EL (cell line): ENCODE measurements at places on chromosomes 11 and 22.

GRCh38 chr22:39308614-39309363 lies 10.6 kb downstream of the RPL3 start:
- DNase-seq = peak; percentile 98

- no peak for DNase-seq
Observed at GRCh38 chr11:118896472-118896913, 12.8 kb downstream of the CXCR5 start.

- no peak for DNase-seq
Observed at GRCh38 chr11:35800970-35801953, 138.7 kb downstream of the TRIM44 start.

- peak; percentile 41 for DNase-seq
Observed at GRCh38 chr22:37675930-37676735, 697 bp downstream of the LGALS1 start.

GRCh38 chr22:25126510-25126909 lies 73.1 kb upstream of the CRYBB3 start:
- DNase-seq = no peak

- no peak for DNase-seq
Observed at GRCh38 chr11:13329670-13330356, 52.2 kb downstream of the BMAL1 start.

- DNase-seq = peak; percentile 35
Observed at GRCh38 chr11:10604340-10604748, 35.9 kb upstream of the LYVE1 start.

DNA sequence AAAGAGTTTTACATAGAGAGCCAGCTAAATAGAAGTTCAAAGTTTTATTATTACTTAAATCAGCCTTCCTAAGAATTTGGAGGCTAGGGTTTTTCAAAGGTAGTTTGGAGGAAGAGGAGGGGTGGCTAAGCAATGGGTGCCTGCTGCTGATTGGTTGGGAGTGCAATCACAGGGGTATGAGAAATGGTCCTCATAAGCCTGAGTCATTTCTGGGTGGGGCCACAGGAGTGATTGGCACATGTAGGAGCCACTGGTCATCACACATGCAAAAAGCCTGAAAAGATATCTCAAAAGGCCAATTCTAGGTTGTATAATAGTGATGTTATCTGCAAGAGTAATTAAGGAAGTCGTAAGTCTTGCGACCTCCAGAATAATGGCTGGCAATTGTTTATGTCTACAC lies 12.9 kb downstream of the OR51L1 start:
- DNase-seq = peak; percentile 3

- no peak for DNase-seq
Observed at GRCh38 chr11:30092518-30092917, 75.7 kb upstream of the KCNA4 start.

- DNase-seq = no peak
Observed at GRCh38 chr22:25656724-25657123, 85.3 kb upstream of the MYO18B start.

DNA sequence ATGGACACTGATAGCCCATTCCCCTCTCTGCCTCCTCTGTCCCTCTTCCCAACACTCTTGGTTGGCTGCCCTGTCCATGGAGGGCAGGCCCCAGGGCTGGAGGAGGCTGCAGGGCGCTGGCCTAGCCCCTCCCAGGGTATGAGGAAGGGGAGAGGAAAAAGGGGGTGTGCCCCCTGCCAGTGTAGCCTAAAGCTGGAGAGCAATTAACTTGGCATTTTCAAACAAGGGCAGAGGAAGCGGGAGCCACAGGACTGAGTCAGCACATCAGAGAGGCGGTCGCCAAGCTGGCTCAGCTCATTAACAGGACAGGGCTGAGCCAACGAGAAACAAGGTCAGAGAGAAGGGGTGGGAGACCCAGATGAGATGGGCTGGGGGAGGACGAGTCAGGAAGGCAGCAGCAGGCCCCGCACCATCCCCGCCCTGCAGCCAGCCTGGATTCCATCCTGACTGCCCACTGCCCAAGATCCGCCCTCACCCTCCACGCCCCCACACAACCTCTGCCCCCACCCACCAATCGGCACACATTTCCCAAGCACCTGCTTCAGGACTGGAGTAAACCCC lies 76.3 kb downstream of the BUD13 start:
- DNase-seq = peak; percentile 29

DNA sequence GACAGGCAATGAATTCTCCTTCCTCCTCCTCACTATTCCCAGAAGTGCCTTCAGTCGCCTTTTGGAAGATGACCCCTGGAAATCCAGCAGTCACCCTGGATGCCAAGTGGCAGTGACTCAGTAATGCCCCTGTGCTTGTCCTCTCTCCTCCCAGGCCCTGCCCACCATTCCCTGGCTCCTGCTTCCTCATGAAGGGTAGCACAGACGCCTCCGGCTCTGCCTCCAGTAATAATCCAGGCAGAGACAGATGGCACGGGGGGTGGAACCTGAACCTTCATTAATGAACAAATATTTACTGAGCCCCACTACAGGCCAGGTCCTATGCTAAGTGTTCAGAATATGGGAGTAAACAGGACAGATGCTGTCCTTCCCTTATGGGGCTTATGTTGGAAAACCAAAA lies 23.2 kb downstream of the SYT13 start:
- no peak for DNase-seq

- DNase-seq = peak; percentile 45
Observed at GRCh38 chr11:119315131-119316015, 1.6 kb downstream of the MCAM start.

GRCh38 chr11:120569861-120570260 lies 58.3 kb downstream of the GRIK4 start:
- DNase-seq = no peak

GRCh38 chr11:1921574-1922141 lies 2.2 kb downstream of the TNNT3 start:
- no peak for DNase-seq

GRCh38 chr22:39237318-39238100 lies 7.3 kb downstream of the PDGFB start:
- DNase-seq = no peak

DNA sequence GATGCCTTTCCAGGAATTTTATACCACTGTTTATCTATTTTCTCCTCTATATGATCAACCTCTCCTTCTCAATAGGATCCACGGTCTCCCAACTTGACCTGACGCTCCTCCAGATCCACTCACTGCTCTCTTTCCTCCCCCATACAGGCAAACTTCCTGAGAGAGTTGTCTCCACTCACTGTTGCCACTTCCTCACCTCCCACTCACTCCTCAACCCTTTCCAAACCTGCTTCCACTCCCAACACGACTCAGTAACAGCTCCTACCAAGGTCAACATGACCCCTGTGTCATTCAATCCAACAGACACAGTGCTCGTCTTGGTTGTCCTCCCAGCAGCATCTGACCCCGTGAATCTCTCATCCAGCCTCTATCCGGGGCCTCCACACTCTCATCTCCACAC lies 3.1 kb downstream of the APBB1 start:
- no peak for DNase-seq

GRCh38 chr22:26045051-26045450 lies 124.2 kb upstream of the SEZ6L start:
- no peak for DNase-seq

DNA sequence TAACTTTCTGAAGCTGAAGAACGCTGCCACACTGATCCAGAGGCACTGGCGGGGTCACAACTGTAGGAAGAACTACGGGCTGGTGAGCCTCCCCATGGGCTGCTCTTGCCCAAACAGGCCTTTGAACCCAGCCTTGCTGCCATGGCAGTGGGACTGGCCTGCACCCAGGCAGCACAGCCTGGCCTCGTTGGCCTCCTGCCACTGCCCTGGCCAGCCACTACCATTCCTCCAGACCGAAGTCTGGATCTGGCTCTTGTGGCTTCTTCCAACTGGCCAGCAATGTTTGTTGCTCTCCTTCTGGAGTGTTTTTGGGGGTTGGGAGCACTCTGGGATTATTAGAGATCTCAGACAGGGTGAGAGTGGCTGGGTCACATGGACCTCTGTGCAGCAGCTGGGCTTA lies 51.0 kb downstream of the MYO7A start:
- no peak for DNase-seq

GRCh38 chr11:2294926-2295290 lies 6.8 kb downstream of the C11orf21 start:
- no peak for DNase-seq

- peak; percentile 80 for DNase-seq
Observed at GRCh38 chr22:39253435-39254070, 8.8 kb upstream of the PDGFB start.

GRCh38 chr22:50271519-50271970 lies 1.4 kb upstream of the MAPK11 start:
- peak; percentile 64 for DNase-seq

GRCh38 chr22:33427461-33427860 lies 369.3 kb upstream of the SYN3 start:
- DNase-seq = no peak

DNA sequence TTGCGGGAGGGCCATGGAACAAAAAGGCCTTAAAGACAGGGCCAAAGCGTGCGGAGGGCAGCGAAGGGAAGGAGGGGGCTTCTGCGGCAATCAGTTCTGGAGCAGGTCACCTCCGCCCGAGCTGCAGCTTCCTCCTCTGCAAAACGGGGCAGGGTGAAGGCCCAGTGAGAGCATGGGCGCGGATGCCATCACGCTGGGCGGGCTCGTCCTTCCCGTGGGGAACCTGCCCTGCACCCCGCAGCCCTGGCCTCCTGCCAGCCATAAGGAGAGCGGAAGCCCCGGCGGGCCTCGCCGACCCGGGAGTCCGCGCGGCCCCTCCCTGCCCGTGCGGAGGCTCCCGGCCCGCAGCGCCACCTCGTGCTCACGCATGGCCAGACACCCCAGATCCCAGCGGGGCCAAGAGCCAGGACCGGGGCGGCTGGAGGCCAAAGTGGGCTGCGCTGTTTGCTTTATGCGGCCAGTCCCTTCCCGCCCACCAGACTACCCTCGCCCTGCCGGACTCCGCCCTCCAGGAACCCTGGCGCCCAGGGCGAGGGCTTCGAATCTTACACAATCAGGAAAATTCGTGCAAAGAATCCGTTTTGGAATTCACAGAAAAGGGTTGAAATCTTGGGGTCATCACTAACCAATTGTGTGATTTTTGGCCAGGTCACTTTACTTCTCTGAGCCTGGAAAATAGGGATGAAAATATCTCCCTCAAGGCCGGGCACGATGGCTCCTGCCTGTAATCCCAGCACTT lies 16.1 kb downstream of the TSKU start:
- DNase-seq = peak; percentile 80

GRCh38 chr11:114738954-114739353 lies 60.6 kb downstream of the NXPE2 start:
- DNase-seq = peak; percentile 33

- no peak for DNase-seq
Observed at GRCh38 chr22:45237065-45237990, 3.4 kb downstream of the KIAA0930 start.

GRCh38 chr11:106988151-106989077 lies 29.9 kb downstream of the GUCY1A2 start:
- DNase-seq = peak; percentile 87

- DNase-seq = peak; percentile 31
Observed at GRCh38 chr11:45646275-45646927, 19.0 kb downstream of the CHST1 start.

- peak; percentile 20 for DNase-seq
Observed at GRCh38 chr22:26174280-26174679, 5.0 kb downstream of the SEZ6L start.

DNA sequence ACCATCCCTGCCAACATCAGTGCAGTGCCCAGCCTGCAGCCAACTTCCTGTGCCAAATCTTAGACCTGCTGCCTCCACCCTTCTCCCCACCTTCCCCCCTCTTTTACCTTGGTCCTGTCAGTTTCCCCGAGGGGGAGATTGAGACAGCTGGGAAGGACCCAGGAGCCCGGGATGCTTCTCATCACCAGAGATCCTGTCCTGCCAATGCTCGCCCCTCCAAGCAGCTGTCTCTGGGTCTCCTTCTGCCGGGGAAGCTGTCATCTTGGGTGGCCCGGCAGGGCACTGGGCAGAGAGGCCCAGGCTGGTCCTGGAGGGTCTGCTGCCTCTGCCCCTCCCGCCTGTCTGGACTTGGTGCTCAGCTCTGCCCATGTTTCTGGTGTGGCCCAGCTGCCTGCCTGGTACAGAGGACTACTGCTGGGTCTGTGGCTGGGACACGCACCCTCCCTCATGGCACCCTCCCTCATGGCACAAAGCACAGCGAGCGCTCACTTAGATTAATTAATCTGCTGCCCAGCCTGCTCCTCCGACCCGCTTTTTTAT lies 60.4 kb upstream of the THY1 start:
- no peak for DNase-seq

- DNase-seq = no peak
Observed at GRCh38 chr11:64765851-64766665, 6.3 kb upstream of the PYGM start.

DNA sequence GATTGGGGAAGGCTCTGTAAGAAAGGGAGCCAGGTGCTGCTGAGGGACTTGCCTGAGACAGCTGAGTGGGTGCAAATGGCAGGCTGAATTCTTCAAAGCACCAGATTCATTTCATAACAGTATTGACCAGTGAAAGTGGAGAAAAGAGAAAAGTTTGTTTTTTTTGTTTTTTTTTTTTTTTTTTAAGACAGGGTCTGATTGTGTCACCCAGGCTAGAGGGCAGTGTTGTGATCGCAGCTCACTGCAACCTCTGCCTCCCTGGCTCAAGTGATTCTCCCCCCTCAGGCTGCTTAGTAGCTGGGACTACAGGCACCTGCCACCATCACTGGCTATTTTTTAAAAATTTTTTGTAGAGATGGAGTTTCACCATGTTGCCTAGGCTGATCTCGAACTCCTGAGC lies 494.0 kb downstream of the MIAT start:
- no peak for DNase-seq

- DNase-seq = no peak
Observed at GRCh38 chr22:44139773-44140172, 41.0 kb upstream of the PARVG start.

GRCh38 chr11:65719871-65720210 lies 757 bp downstream of the RNASEH2C start:
- DNase-seq = peak; percentile 50

DNA sequence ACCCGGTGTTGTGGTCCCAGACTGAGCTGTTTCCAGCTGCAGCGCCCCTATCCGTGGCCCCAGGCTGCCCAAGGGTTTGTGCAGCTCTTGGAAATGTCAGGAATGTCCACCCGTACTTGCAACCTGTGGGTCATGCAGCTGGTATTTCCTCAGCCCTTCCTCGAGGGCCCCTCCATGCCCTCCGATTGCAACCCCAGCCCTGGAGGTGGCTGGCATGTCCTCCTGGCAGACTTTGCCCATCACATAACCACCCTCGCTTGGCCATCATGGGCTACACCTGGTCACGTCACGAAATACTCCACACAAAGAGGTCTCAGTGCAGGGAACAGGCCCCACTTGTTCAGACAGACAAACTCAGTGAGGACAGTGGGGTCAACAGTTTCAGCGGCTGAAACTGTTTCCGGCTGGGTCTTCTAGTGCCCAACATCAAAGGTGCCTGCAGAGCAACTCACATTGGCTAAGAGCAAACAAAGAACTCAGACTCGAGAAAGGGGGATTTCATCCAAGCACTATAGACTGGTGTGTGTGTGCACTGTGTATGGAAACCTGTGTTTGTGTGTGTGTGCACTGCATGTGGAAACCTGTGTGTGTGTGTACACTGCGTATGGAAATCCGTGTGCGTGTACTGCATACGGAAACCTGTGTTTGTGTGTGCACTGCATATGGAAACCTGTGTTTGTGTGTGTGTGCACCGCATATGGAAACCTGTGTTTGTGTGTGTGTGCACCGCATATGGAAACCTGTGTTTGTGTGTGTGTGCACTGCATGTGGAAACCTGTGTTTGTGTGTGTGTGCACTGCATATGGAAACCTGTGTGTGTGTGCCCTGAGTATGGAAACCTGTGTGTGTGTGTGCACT lies 72.8 kb upstream of the CCND1 start:
- DNase-seq = peak; percentile 67
